ENCODE measurements at places on chromosomes 5 and 9.

GRCh38 chr5:100780376-100780870 is 122.7 kb downstream of the ST8SIA4 start:
- DNase-seq = no peak

DNA sequence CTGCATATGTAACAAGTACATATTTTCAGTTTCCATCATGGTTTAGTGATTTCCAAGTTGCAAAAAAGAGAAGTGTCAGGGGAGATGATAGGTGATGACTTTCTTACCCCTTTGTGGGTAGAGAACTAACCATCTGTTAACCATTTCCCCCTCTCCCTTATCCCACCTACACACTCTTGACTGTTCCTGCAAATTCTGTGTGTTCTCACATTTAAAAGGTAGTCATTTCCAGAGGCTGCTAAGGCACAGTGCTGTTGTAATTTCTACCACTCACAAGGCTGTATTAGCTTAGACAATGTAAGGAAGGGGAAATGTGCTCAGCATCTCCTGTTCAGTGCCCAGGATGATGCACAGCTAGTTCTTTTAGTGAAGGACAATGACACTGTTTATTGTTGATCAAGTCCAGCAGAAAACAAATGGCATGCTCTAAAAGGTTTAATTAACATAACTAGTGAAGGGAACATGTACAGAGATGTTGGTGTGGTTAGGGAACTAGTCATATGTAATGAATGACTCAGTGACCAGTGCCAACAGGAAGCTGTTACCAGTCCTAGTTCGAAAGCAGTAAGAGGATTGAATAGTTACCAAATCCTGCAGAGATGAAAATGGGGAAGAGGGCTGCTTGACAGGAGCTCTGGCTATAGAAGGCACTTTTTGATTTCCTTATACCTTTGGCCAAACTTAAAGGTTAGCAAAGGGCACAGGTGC is 165.1 kb downstream of the PLK2 start:
- DNase-seq = no peak

GRCh38 chr5:11000515-11001353 is 239.7 kb upstream of the DAP start:
- DNase-seq = no peak

- DNase-seq = no peak
These were observed 510.1 kb upstream of the DAB2 start for GRCh38 chr5:39934830-39935229.

DNA sequence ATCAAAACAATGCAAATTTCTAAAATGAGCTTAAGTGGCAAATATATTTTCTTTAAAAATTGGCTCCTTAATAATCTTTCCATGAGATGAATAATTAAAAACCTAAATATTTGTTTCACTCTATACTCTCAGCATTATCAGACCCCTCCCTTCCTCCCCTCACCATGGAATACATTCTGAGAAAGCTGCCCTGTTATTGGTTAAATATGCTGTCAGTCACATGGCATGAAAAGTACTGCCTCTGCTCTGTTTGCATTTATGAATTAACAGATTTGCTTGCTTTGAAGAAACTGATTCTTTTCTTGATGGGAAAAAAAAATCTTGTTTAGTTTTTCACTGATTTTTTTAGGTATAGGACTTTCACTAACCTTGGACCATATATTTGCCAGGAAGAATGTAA is 17.0 kb upstream of the RPS23 start:
- DNase-seq = no peak

GRCh38 chr9:77375956-77376532 is 198.7 kb downstream of the VPS13A start:
- DNase-seq = no peak

DNA sequence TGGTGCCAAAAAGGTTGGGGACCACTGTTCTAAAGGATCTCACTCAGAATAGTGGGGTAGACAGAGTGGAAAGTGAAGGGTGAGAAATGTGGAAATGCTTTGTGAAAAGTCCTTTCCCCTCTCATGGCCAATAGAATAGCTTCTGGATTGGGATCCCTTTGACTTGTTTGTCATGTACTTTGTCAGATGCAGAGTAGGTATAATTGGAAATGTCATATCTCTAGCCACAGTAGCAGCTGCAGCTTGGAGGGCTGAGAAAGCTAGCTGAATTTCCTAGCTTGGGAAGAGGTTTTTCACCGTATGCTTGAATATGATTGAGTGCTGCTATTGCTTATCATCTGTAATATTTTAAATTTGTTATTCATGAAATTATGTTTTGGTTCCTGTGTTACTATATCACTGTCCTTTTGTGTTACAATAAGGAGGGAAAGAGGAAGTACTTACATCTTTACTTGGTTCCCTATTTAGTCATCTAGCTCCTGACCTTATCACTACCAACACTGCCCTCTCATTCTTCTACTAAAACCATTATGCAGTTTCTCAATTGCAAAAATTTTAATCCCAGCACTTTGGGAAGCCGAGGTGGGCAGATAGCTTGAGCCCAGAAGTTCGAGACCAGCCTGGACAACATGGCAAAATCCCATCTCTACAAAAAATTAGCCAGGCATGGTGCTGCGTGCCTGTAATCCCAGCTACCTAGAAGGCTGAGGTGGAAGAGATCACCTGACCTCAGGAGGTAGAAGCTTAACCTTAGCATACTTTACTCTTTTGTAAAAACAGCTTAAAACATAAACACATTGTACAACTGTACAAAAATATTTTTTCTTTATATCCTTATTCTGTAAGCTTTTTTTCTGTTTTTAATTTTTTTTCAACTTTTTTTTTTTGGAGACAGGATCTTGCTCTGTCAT is 12.4 kb downstream of the SLC30A5 start:
- DNase-seq = no peak

- DNase-seq = no peak
These were observed 85.8 kb downstream of the MRPS27 start for GRCh38 chr5:72234265-72234700.

- DNase-seq = no peak
These were observed 16.3 kb downstream of the PAM start for GRCh38 chr5:102771435-102771834.

DNA sequence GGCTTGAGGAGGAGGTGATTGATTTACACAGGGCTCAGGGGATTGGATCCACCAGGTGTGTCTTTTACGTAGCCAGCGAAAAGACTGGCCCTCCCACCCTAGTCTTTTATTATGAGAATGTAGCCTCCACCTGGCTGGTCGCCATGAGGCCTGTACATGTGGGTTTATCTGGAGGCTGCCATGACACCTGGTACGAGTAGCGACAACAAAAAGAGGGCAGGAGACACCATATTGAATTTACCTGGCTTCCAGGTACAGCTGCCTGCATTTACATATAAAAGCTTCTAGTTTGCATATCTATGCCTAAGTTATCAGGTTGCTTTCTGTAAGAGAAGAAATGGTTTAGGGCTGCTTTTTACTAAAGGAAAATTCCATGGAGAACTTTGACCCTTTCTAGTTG is 1173.7 kb upstream of the SEMA6A start:
- DNase-seq = no peak

DNA sequence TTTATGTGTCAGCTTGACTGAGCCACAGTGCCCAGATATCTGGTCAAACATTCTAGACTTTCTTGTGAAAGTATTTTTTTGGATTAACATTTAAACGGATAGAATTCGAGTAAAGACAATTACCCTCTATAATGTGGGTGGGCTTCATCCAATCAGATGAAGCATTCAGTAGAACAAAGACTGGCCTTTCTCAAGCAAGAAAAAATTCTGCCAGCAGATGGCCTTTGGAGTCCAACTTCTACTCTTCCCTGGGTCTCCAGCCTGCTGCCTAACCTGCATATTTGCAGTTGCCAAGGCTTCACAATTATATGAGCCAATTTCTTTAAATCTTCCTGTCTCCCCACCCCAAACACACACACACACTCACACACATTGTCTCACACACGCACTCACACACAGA is 86.4 kb downstream of the MED10 start:
- no peak for DNase-seq

DNA sequence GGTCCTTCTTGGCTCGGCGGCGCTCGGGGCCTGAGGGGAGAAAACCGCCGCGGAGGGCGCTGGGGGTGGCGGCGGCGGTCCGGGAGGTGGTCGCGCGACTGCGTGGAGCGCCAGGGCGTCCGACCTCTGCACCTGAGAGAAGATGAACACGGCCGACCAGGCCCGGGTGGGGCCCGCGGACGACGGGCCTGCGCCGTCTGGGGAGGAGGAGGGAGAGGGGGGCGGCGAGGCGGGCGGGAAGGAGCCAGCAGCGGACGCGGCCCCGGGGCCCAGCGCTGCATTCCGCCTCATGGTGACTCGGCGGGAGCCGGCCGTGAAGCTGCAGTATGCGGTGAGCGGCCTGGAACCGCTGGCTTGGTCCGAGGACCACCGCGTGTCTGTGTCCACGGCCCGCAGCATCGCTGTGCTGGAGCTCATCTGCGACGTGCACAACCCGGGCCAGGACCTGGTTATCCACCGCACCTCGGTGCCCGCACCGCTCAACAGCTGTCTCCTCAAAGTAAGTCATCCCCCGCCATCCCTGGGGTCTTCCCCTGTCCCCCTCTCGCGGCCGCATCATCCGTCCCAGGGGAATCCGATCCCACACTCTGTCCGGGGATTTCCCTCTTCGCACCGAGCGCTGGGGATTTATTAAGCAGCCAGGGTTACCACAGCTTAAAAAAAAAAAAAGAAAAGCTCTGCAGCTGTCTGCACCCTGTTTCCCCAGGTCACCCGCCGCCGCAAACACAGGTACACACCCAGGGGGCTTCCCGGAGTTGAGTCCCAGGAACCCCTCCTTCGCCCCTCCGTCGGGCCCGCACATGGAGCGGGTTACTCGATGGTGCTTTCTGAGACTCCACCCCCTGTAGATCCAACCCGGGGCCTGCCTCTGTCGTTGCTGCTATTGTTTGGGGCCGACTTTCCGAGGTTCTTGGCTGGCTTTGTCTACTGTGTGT is at the start of gene GTF3C4:
GTF3C4 (plus strand) TSS at position 8 of the 935 bp plus-strand sequence; CDS start at position 143, 135 bp downstream.
- DNase-seq = peak; percentile 56

GRCh38 chr9:102550266-102550665 is 444.9 kb upstream of the CYLC2 start:
- no peak for DNase-seq

DNA sequence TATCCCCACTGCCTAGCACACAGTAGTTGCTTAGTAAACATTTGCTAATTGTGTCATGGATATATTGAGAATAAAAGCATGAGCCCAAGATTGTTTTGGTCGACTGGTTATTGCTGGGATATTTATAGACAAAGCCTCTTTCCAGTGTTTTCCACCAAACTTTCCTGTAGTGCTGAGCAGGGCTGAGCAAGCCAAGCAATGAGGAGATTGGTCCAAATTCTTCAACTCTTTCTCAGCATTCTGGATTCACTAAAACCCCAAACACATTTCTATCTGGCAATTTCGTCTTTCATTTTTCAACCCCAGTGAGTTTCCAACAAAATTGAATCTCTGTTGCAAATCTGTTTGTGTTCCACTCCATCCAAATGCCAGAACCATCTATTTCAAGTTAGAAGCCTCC is 31.9 kb upstream of the TARS1 start:
- DNase-seq = no peak

DNA sequence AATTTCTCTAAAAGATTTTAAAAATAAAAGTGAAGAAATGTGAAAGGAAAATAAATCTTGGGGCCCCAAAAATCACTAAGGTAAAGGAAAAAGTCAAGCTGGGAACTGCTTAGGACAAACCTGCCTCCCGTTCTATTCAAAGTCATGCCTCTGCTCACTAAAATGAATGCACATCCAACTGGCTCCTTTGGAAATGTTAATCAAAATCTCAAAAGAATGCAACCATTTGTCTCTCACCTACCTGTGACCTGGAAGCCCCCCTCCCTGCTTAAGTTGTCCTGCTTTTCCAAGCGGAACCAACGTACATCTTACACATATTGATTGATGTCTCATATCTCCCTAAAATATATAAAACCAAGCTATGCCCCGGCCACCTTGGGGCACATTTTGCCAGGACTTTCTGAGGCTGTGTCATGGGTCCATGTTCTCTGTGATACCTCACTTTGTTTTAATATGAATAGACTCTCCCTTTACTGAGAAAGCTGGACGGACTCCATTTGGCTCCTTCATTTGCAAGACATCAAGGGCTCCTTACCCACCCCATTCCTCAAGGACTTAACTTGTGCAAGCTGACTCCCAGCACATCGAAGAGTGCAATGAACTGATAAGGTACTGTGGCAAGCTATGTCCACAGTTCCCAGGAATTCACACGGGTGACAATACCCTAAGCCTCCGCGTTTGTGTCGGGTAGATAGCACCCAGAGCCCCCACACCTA is 164.3 kb downstream of the SMC2 start:
- no peak for DNase-seq

DNA sequence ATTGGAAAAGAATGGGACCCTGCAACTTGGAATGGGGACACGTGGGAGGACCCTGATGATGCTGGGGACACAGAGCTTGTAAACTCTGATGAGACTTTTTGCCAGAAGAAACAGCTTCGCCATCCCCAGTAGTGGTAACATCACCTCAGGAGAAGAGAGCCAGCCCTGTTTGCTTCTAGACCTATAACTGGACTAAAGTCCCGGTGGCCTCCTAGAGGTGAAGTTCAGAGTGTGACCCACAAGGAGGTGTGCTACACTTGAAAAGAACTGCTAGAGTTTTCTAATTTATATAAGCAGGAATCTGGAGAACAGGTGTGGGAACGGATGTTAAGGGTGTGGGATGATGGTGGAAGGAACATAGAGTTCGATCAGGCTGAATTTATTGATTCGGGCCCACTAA is 19.8 kb downstream of the NSA2 start:
- no peak for DNase-seq

GRCh38 chr5:142970440-142971030 is 200.4 kb downstream of the ARHGAP26 start:
- DNase-seq = no peak

DNA sequence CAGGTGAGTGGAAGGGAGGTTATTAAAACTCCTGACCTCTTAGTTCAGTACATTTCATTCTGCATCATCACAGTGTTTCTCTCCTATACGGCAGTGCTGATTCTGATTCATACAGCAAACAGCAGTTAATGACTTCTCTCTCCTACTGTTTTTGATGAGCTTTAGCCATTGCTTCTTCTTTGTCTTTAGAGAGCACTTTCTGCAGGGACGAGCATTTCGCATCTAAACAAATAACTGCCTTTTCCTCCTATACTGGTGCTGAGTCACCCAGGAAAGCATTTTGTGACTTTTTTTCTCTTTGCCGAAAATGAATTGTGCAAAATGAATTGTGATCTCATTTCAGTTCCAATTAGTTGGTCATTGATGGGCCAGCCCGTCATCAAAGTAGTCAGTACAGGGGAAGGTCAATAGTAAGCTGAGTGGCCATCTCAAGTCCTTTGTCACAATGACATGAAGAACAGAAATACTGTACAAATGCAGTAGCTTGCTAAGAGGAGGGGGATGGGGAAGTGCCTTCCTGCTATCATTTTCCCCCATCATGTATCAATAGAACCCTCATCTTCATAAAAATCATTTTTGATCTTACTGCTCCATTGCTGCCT is 98.5 kb downstream of the INSYN2B start:
- DNase-seq = no peak

DNA sequence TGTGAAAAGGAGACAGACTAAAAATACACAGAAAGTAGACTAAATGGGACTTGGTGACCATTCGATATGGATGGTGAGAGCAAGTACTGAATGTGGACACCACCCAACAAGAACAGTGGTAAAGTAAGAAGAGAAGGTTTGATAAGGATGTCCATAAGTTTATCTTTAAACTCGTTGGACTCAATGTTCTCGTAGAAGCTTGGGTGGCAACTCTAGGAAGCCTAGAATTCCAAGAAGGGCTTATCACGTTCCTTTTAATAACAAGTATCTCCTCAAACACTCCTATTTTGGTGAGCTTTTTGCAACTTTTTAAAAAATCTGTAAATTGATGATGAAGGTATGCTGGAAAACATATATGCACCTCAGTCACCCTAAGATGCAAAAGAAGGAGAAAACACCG is 108.6 kb upstream of the CDH6 start:
- DNase-seq = no peak

GRCh38 chr5:117461403-117461802 is 886.8 kb upstream of the SEMA6A start:
- DNase-seq = no peak

GRCh38 chr9:137064027-137064879 is 6.1 kb downstream of the SAPCD2 start:
- peak; percentile 66 for DNase-seq
